ENCODE measurements at places on chromosomes 12 and 14.

GRCh38 chr12:123761841-123762714 is at the start of gene DNAH10:
TSS of gene DNAH10 (plus strand) at chr12:123762301. CDS start at chr12:123762337, 36 bp downstream.
- no peak for DNase-seq

DNA sequence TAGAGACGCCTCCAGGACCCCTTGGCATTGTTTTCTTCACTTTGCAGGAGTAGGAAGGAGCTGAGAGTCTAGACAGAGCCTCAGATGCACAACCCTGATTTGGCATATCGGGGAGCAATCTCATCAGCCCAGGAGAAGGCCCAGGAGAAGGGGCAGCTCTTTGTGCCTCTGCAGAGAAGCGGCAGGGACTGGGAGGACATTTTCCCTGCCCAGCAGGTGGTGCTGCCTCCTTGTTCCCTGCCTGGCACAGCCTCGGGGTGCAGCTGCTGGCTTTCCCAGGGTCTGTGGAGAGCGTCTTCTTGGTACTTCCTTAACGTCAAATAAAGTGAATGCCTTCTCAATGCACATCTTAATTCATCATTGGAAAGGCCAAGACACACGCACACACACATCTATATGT is 419.5 kb downstream of the TMEM121 start:
- DNase-seq = no peak

DNA sequence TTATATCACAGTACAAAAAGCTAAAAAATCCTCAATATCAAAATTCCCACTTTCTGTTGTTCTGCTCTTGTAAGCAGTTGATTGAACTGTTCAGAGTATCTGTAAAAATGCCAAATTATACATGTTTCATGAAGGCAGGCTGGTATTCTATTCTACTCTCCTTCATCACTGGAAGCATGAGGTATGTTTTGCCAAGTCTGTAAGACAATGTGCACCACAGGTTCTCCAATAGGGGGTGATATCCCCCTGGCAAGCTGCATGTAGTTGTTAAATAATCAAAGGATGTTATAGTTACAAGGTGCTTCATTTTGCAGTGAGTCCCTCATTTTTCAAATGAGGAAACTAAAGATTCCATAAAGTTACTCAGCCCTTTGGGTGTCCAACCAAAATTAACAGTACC is 15.1 kb upstream of the NEK9 start:
- DNase-seq = no peak

- no peak for DNase-seq
These were observed at the start of gene ACSS3 for GRCh38 chr12:81077686-81078441. TSS of gene ACSS3 (plus strand) at chr12:81078079. CDS start at chr12:81078121, 42 bp downstream.

DNA sequence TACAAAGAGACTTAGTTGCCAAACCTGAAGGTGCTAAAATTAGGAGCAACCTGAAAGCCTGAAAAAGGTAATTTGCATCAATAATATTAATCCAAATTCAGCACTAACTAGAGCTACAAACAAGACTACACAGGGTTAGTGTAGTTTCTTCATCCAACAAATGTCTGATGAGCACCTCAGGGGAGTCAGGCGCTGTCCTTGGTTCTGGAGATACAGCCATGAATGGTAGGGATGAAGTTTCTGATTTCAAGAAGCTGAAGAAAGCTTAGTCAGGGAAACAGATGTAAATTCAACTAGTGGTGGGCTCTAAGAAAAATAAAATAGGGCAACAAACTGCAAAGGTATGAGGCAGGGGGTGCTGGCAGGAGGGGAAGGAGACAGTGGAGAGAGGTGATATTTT is 266.3 kb downstream of the GLT1D1 start:
- DNase-seq = no peak

DNA sequence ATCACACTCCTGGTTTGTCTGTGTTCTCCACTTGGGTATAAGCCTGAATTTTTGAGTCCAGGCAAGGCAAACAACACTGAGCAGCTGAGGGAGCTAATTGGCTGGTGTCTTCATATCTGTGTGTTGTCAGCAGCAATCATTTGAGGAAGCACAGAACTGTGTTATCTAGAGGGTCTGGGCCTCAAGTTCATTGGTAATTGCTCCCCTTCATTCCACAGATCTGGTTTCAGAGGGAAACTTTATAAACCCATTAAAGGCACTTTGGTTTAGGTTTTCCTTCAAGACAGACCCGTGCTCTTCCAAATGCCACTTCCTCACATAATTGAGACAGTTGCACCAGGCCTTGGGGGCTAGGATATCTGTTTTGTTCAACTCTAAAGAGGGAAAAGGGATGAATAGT is 5.6 kb downstream of the DACT1 start:
- no peak for DNase-seq

All from AG04450 (cell line).